ENCODE measurements at places on chromosomes 13 and 19. TPM values are rescaled to one million over a fixed set of nuclear protein-coding genes. Genes with fewer than 3 reads are reported as not detected.

The SHC2 gene
- 14.7 TPM for total RNA-seq

The KLK8 gene
- total RNA-seq = not detected

The MBD3L3 gene
- total RNA-seq = not detected

The SLC10A2 gene
- 0.08 TPM for total RNA-seq

The ZNF726 gene
- 0.27 TPM for total RNA-seq

The DCT gene
- 0.15 TPM for total RNA-seq

The CNFN gene
- not detected for total RNA-seq

The CEACAM20 gene
- not detected for total RNA-seq

- ATAC-seq = no peak
Observed at GRCh38 chr19:32131005-32131404, 214.4 kb upstream of the ZNF507 start.

GRCh38 chr13:112267660-112268059, 108.5 kb upstream of the SPACA7 start:
- no peak for ATAC-seq

DNA sequence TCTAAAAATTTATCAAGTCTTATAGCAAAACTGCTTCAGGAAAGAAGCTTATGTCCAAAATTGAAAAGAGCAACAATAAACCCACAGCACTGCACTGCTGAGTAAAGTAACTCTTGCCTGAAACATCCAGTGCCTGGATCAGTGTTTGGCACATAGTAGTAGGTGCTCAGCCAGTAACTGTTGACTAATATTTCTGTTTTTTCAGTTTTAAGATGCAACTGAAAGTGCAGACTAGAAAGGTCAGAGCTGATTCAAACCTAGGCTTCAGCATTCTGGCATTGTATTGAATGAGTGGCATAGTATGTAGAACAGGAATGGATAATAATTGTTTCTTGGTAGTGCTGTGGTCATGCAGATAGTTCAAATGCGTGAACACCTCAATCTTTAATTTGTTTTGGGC, 67.6 kb downstream of the UBL3 start:
- ATAC-seq = no peak

DNA sequence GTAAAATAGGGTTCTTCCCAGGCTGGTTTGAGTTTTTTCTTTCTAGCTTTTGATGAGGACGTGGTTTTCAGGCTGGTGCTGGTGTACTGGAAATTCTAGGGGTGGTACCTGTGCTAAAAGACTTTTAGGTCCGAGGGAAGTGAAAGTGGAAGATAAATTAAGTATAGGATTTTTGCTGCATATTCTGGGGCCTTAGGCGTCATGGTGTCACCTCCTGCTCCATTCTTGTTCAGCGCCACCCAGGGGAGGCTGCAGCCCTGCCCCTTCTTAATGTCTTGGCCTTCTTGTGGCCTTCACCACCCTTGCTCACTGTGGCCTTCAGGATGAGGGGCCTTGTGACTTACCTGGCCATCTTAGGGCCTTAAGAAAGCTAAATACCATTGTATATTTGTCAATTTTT, 12.4 kb downstream of the ZNF552 start:
- no peak for ATAC-seq

GRCh38 chr19:31903979-31904378, 441.4 kb upstream of the ZNF507 start:
- ATAC-seq = no peak

GRCh38 chr13:20337884-20338551, 105.9 kb upstream of the GJB6 start:
- no peak for ATAC-seq

GRCh38 chr13:30712536-30713532, 22.5 kb upstream of the ALOX5AP start:
- ATAC-seq = peak; percentile 82

- ATAC-seq = peak; percentile 85
Observed at GRCh38 chr19:940591-941291, 14.9 kb downstream of the ARID3A start.

DNA sequence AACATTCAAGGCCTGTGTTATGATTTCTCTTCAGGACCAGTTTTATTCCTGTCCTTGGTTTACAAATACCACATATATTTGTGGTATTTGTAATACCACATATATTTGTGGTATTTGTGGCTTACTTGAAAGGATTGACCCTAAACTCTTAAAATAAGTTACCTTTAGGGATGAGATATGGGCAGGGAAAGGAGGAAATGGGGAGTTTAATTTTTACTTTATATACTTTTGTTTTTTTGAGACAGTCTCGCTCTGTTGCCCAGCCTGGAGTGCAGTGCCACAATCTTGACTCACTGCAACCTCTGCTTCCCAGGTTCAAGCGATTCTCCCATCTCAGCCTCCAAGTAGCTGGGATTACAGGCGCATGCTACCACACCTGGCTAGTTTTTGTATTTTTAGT, 2.3 kb upstream of the TGDS start:
- no peak for ATAC-seq

DNA sequence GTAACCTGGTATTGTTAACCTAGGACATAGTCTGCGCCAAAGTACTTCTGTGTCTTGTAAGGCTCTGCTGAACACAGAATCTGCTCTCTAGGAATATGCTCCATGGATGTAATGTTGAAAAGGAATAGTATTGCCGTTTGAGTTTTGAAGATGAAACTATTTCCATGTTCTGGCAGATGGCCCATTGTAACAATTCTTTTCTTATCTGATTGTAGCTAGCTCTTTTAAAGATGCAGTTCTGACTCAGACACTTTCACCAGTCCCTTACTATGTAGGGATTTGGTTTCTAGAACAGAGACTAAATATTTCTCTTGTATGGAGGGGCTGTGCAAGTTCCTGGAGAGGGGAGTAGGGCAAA, 185.6 kb downstream of the MTUS2 start:
- ATAC-seq = no peak

GRCh38 chr19:49786376-49786820, 19.6 kb downstream of the AP2A1 start:
- ATAC-seq = peak; percentile 50

DNA sequence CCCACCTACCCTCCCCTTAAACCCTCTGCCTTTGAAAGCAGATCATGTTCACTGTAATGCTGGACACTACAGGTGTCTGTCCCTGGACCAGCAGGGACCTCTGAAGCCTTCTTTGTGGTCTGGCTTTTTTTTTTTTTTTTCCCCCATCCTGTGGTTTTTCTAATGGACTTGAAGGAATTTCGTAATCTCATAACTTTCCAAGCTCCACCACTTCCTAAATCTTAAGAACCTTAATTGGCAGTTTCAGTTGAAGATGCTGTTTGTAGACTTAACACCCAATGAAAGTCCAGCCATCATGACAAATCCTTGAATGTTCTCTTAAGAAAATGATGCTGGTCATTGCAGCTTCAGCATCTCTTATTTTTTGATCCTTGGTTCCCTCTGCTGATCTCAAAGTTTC, 45.0 kb upstream of the LRCH1 start:
- ATAC-seq = no peak

DNA sequence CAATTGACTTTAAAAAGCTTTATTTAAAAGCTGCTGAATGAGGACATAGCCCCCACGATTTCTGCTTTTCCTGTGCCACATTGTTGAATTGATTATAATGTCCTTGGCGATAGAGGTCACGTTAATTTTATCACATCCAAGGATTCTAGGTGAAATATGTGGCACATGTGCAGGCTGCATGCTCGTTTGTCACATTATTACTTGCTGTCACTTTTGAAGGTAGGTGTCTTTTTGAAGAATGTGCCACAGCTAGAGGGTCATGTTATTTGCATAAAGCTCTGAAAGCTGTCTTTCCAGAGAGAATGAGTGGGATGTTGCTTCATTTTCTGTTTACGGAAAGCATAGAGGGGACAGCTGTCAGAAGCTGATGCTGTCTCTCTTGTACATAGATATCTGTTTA, 927.6 kb upstream of the ATXN8OS start:
- no peak for ATAC-seq

DNA sequence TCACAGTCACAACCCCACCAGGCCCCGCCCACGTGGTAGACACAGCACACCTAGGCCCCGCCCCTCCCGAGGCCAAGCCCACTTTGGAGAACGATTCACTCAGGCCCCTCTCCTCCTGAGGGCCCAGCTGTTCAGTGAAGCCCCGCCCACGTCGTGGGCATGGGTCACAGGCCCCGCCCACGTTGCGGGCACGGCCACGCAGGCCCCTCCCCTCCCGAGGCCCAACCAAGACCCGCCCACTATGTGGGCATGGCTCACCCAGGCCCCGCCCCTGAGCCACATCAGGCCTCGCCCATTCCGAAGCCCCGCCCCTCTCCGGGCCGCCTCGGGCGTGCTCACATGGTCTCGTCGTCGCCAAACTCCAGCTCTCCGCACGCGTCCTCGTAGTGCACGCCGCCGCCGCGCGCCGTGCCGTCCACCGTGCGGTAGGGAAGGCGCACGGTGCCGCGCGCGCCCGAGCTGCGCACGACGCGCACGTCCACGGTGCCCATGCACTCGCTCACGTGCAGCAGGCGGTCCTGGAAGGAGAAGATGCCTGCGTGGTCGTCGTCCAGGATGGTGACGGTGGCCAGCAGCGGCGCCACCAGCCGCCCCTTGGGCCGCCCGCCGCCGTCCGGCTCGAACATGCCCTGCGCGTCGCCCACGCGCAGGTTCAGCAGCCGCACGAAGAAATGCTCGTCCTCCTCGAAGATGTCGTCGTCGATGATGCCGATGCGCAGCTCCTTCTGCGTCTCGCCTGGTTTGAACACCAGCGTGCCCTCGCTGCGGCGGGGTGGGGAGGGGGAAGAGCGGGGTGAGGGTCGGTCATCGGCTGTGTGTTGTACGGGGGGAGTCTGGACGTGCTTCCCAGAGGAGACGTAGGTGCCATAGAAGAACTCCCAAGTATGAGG, 24.0 kb downstream of the SLC8A2 start:
- ATAC-seq = peak; percentile 39

DNA sequence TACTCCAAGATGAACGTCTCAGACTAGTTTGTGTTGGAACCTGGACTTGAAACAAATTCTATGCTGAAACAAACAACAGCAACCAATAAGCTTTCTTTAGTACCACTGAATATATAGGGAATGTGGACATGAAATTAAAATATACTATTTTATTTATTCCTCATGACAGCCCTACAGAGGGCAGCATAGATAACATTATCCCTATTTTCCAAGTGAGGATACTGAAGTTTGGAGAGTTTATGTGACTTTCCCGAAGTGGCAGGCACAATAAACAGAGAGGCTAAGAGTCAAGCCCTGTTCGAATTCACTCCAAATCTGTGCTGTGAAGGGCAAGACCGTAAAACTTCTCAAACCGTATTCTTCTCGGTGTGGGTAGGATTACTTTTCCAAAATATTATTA, 509.9 kb upstream of the GPC6 start:
- no peak for ATAC-seq

DNA sequence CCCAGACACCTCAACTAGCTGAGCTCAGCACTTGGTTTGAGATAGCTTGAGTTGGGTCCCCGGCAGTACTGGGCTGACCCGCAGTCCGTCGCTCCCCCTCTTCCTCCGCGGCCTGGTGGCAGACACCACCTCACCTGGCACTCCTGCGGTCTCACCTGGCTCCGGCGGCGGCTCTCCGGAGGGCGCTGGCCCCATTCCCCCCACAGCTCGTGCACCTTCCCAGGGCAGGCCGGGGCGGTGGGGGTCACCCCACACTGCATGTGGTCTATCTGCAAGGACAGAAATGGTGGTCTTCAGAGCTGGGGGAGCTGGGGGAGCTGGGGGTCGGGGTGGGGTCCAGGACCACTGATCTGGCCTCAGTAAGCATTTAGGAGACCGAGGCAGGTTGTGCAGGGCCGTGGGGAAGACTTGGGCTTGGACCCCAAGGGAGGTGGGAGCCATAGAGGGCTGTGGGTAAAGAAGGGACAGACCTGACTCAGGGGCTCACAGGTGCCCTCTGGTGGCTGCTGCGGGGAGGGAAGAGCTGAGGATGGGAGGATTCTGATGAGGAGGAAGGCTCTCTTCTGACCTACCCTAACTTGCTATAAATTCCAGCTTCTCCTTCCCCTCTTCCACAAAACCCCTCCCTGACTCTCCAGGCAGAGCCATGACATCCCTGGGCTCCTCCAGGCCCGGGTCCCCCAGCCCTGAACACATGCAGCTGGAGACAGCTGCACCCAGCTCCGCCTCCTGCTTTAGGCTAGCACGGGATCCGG, 6.7 kb upstream of the PLIN4 start:
- peak; percentile 60 for ATAC-seq

- no peak for ATAC-seq
Observed at GRCh38 chr19:45271098-45271734, 20.1 kb downstream of the MARK4 start.

GRCh38 chr19:33377586-33378475, 4.3 kb downstream of the CEBPG start:
- ATAC-seq = no peak

DNA sequence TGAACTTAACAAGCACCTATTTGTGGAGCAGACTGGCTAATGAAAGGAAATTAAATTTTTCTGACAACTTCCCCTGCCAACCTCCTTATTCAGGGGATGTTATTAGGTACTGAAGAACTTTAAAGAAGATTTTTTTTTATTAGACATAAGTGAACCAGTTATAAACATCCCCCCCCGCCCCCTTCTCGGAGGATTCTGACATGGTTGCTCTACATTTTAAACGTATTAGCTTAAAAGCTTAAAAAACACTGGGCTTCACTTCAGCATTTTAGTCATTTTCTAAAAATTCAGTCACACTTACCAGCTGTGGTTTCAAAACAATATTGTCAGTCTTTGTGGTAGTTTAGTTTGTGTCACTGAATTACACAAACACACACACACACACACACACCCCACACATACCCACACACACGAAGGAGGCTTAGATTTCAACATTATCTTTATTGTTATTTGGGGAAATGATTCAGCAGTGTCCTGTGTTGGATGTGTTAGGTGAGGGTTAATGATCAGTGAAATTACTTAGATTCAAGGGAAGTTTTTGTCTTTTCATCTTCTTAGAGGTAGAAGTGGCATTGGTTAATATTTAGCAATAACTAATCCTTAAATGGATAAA, 145.7 kb downstream of the PCCA start:
- no peak for ATAC-seq

GRCh38 chr13:90868321-90868920, 479.1 kb upstream of the MIR17HG start:
- ATAC-seq = no peak

DNA sequence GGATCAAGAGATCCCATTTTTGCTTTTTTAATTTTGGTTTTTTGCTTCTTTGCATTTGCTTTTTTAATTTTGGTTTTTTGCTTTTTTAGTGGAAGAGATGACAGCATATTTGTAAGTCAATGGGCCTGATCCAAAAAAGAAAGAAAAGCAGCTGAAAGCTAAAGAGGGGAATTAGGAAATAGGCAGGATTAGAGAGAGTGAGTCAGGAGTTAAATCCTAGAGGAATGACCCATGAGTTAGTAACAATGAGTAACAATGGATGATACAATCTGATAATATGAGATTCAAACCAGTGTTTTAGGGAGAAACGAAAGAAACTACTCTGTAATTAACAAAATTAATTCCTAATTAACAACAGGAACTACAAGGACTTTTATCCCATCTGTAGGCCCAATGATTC, 111.2 kb upstream of the SGCG start:
- peak; percentile 64 for ATAC-seq

- no peak for ATAC-seq
Observed at GRCh38 chr13:98824376-98825160, 72.1 kb upstream of the SLC15A1 start.

- no peak for ATAC-seq
Observed at GRCh38 chr19:33309826-33310225, 7.5 kb upstream of the CEBPA start.

All from gastroesophageal sphincter (tissue), 4 donors.